ENCODE measurements at places on chromosomes 4 and X. TPM values are rescaled to one million over a fixed set of nuclear protein-coding genes. Genes with fewer than 3 reads are reported as not detected.

Gene MPC1L
- not detected for total RNA-seq

Gene PNCK
- 1.5 TPM for total RNA-seq

Gene RHOXF2
- not detected for total RNA-seq

Gene CCDC120
- 40.3 TPM for total RNA-seq

Gene CENPVL3
- total RNA-seq: not detected

Gene USP17L26
- not detected for total RNA-seq

Gene LCORL
- 8.7 TPM for total RNA-seq

Gene MTM1
- 13.7 TPM for total RNA-seq

Gene PDGFRA
- total RNA-seq: 10.8 TPM

Gene AGTR2
- not detected for total RNA-seq

Gene ZXDA
- total RNA-seq: 6.1 TPM

Gene GSX2
- total RNA-seq: not detected

Gene C1QTNF7
- total RNA-seq: 0.11 TPM

Gene SOWAHD
- not detected for total RNA-seq

Gene SMAD1
- total RNA-seq: 25.1 TPM

Gene IQCM
- not detected for total RNA-seq

Gene GPRASP3
- 3.4 TPM for total RNA-seq

Gene ARHGAP36
- total RNA-seq: not detected

Gene UGT2B11
- total RNA-seq: not detected

Gene FAM149A
- 0.83 TPM for total RNA-seq

Gene TRIM2
- 11.5 TPM for total RNA-seq

Gene P2RY4
- total RNA-seq: 0.95 TPM

Gene PLAC8
- total RNA-seq: 130 TPM

Measured in esophagus squamous epithelium (tissue), 5 donors.